Effector CD8-positive, alpha-beta T cell (primary cell): ENCODE measurements at places on chromosomes 6 and 20.

- no peak for DNase-seq
These were observed 88.6 kb downstream of the MCHR2 start for GRCh38 chr6:99905209-99906106.

GRCh38 chr20:53579581-53580375 is 13.9 kb downstream of the ZNF217 start:
- DNase-seq = no peak

DNA sequence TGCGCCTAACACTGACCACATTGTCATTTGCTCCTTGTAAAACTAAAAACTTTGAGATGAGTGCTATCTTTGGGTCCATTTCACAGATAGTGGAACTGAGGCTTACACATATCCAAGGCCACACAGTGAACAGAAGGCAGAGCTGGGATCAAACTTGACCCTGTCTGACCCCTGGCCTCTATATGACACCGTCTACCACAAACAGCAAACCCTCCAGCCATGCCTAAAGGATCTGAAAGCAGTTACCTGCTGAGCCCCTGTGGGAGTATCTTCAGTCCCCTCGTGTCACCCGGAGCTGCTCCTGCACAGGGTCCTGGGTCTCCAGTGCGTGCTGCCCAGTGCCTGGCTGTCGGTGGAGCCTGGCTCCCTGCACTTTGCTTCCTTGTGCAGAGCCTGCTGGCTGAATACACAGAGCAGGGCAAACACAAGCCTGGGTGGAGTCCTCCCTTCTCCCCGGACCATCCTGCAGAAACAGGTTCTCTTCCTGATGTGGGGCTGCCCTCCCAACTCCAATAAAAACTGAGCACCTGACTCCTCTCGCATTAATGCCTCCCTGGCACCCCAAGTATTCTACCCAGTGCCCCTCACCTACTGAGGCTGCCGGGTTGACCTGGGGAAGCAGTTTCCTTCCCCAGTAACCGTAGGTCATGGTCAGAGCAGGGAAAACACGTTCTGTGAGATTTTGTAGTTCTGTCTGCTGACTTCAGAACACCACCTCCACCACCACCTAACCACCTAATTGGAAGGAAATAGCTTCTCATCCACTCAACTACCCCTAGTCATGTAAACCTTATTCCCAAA is at the start of gene BCAS1:
TSS of gene BCAS1 (minus strand) at position 408 of the 801 bp plus-strand sequence. CDS start 11,876 bp downstream, outside the sequence.
- DNase-seq = no peak

DNA sequence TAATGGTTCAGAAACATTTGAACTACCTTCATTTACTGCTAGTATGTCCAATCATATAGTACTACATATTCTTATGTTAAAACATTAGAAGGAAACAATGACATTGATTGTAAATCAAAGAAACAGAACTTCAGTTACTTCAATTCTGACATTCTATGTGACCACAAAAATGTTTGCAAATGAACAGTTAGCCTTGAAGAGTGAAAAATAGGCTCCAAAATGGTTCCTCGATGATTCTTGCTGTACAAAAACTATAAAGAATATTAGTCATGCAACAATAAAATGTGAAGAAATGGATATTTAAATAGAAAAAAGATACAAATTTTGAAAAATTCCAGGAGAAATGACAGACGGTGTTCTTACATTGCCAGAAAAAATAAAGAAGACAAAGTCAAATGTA is 686.9 kb downstream of the BCKDHB start:
- no peak for DNase-seq
